ENCODE measurements at places on chromosomes 7 and 10.

DNA sequence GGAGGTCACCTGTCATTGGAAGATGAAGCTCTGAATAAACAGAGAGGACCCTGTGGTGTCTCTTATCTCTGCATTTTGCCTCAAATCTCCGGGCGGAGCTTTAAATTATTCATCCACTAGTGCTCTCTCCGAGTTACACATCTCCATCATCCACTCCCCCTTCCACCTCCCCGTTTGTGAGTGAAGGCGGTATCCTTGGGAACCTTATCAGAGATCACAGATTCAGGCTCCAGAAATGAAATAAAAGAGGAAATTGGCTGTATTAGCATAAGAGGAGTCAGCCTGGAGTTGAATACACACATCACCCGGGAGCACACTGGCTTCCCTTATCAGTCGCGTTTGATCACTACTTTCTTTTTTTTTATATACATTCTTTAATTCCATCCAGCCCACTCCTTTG, 1184.8 kb downstream of the GATA3 start:
- DNase-seq, result no peak

DNA sequence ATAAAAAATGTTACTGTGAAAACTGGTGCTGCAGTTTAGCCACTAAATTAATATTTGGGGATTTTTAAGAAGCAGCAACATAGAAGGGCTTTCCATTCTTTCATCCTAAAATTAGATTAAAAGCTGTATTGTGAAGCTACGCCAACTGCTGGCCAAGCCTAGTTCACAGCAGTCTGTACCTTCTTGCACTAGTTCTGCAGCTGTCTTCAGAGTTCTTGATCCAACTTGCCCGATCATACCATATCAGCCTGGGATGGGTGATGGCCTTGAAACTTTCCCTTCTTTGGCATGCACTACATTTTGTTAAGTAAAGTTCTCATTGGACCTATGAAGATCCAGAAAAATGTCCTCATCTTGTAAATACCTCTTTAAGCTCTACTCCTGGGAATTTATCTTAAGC, 20.3 kb upstream of the PANK1 start:
- no peak for DNase-seq

GRCh38 chr10:12489357-12489756, 140.0 kb downstream of the CAMK1D start:
- no peak for DNase-seq

- DNase-seq, result no peak
Measured at GRCh38 chr10:34704526-34705184, 110.4 kb downstream of the PARD3 start.

- DNase-seq, result no peak
Measured at GRCh38 chr7:15715435-15715834, 29.0 kb upstream of the MEOX2 start.

GRCh38 chr10:546451-546850, 143.0 kb downstream of the DIP2C start:
- no peak for DNase-seq
